CD14-positive monocyte (primary cell): ENCODE measurements at places on chromosomes 1 and 21. TPM values are rescaled to one million over a fixed set of nuclear protein-coding genes. Genes with fewer than 3 reads are reported as not detected.

FAM89A gene
- polyA plus RNA-seq: 4.4 TPM

SLC35F3 gene
- 0.78 TPM for polyA plus RNA-seq

RNU1-4 gene
- not detected for polyA plus RNA-seq

KRTAP21-2 gene
- polyA plus RNA-seq: not detected

CCDC17 gene
- not detected for polyA plus RNA-seq

GLMP gene
- 34.7 TPM for polyA plus RNA-seq

ARHGEF16 gene
- polyA plus RNA-seq: not detected in 2 replicates

PLEKHA6 gene
- polyA plus RNA-seq: 0.08 and 0.15 TPM in 2 replicates

TEX38 gene
- polyA plus RNA-seq: not detected

SUSD4 gene
- polyA plus RNA-seq: 0.34 TPM

FMO1 gene
- not detected for polyA plus RNA-seq

OR2M3 gene
- not detected for polyA plus RNA-seq

ARHGAP30 gene
- 101 TPM for polyA plus RNA-seq
